Muscle of leg (tissue), 16 donors: ENCODE measurements at places on chromosomes 12 and 14.

DNA sequence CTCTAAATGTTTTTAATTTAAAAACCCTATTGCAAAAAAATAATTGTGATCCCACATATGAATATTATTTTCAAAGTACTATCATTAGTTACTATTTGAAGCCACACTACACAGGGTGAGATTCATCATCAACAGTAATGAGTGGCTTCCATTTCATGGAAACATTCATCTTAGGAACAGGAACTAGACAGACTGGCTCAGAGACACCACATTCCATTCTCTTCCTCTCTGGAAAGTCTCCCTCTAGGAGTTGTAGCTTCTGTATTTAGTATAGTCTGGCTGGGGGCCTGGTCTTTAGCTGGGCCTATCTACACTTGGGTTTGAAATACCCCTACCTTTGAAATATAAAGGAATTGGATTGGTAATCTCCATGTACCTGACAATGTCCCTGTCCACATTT, 6.2 kb upstream of the VDR start:
- DNase-seq: no peak
- H3K27me3 ChIP-seq: peaks cover 11% of the 10 kb centered on the region
- H3K4me3 ChIP-seq: no peak overlapping the region
- no peak overlapping the region for H3K27ac ChIP-seq

GRCh38 chr12:132543298-132544079, 53.5 kb downstream of the FBRSL1 start:
- H3K36me3 ChIP-seq: peaks cover 3% of the 10 kb centered on the region
- H3K4me1 ChIP-seq: peaks cover 25% of the 10 kb centered on the region
- no peak overlapping the region for H3K4me3 ChIP-seq
- DNase-seq: no peak
- no peaks in the 10 kb centered on the region for H3K27me3 ChIP-seq
- no peak overlapping the region for H3K27ac ChIP-seq

DNA sequence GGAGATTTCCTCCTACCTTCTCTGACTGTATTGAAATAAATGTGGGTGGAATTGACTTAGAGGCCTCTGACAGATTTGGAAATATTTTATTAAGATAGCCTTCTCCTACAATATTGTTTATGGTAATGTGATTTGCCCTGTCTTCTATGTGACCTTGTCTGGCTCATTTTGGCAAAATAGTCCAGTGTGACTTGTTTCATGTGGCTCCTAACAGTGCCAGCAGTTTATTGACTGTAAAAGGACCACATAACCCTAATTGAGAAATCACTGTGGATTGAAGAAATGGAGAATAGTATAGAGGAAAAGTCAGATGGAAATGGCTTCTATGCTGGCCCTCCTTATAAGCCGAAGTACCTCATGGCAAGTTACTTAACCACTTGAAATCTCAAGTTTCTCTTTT, 170.9 kb upstream of the PTPRQ start:
- H3K4me3 ChIP-seq: no peak overlapping the region
- DNase-seq: no peak
- H3K27me3 ChIP-seq: no peaks in the 10 kb centered on the region
- H3K36me3 ChIP-seq: no peaks in the 10 kb centered on the region

GRCh38 chr12:51888316-51889215, 663 bp downstream of the ANKRD33 start:
- peak; percentile 11 for DNase-seq
- H3K36me3 ChIP-seq: no peaks in the 10 kb centered on the region
- no peak overlapping the region for H3K27ac ChIP-seq

DNA sequence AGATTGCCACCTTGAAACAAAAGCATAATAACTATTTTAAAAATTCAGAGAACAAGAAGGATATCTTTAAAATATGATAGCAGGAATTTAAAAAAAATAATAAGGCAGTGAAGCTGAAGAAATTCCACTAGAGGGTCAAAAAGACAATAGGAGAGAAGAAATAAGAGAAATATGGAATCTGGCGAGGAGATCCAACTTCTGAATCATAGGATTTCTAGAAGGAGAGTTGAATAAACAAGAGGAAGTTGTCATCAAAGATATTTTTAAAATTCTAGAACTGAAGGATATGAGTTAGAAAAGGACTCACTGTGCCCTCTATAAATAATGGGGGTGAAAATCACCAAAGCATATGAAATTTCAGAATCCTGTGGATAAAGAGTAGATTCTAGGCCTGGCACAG, 26.8 kb upstream of the TOMM20L start:
- H3K27ac ChIP-seq: no peak overlapping the region
- no peak overlapping the region for H3K4me3 ChIP-seq
- no peaks in the 10 kb centered on the region for H3K4me1 ChIP-seq
- H3K27me3 ChIP-seq: no peaks in the 10 kb centered on the region
- DNase-seq: no peak

DNA sequence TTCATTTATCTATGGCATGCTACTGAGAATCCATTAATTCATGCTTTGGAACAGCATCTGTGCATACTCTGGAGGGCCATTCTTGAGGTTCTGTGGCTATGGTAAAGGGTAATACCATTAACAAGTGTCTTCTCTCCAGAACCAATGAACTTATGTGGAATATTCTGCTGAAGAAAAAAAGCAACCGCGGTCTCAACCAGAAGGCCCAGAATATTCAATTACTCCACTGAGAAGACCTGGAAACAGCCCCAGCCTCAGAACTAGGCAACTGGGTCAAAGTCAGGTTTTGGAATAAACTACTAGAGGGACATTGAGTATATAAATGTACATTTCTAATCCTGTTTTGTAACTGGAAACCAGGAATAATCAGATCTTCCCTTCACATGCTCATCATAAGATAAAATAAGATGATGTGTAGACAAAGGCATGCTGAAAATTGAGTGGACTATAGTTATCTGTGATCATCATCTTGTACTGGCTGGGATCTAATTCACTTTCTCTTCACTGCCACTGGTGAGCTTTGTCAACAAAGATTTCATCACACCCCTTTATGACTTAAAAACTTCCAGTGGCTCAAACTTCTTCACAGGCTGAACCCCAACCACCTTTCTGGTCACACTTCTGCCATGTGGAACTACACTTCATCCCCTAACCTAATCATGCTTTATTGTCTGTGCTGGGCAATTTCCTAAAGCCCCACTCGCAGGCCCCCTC, 6.0 kb downstream of the SPTB start:
- H3K36me3 ChIP-seq: no peaks in the 10 kb centered on the region
- H3K27me3 ChIP-seq: peaks cover 15% of the 10 kb centered on the region
- no peak for DNase-seq
- no peaks in the 10 kb centered on the region for H3K4me1 ChIP-seq
- no peak overlapping the region for H3K4me3 ChIP-seq
- H3K27ac ChIP-seq: no peak overlapping the region

DNA sequence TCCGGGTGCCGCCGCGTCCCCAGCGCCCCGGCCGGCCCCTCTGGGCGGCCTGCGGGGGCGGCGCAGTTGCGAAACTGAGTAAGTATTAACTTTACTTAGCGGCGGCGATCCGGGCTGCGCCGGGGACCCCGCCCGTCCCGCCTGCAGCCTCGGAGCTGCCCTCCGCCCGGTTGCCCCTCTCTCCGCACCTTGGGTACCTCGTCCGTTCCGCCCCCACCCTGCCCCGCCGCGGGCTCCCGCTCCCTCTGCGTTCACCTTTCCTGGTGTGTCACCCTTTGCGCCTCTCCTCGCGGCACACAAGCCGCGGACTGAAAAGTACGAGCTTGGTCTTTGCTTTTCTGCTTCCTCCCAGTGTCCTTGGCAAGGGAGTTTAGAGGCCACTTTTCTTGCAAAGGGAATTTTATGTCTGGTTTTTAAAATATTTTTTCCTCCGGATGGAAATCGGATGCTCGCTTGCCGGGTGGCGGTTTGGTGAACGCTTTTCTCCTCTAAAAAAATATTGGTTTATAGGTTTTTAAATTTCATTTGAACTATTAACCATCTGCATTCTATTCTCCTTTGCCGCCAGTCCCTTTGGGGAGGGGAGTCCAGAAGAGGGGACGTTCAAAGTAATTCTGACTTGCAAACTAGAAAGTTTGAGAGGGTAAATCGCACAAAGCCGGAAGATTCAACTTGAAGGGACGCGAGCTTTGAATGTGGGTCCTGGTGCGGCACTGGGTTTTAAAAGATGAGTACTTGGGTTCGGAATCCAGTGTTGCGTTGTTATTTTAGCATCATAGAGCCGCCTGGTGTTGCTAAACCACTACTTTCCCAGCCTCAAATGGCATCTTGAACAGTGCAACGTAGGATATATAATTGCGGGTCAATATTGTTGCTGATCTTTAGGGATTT, 834 bp downstream of the RASSF8 start:
- DNase-seq: peak; percentile 85
- peaks cover 10% of the 10 kb centered on the region for H3K4me1 ChIP-seq
- H3K36me3 ChIP-seq: no peaks in the 10 kb centered on the region

GRCh38 chr14:98167275-98167674, 1104.7 kb downstream of the BCL11B start:
- H3K36me3 ChIP-seq: no peaks in the 10 kb centered on the region
- peaks cover 18% of the 10 kb centered on the region for H3K4me1 ChIP-seq
- H3K27me3 ChIP-seq: peaks cover 12% of the 10 kb centered on the region
- no peak for DNase-seq

GRCh38 chr14:100399052-100399849, 76.1 kb downstream of the SLC25A47 start:
- H3K4me1 ChIP-seq: peaks cover 38% of the 10 kb centered on the region
- H3K36me3 ChIP-seq: no peaks in the 10 kb centered on the region
- H3K27me3 ChIP-seq: no peaks in the 10 kb centered on the region
- H3K4me3 ChIP-seq: no peak overlapping the region

GRCh38 chr12:83365317-83365716, 678.6 kb downstream of the TMTC2 start:
- no peak for DNase-seq
- no peaks in the 10 kb centered on the region for H3K36me3 ChIP-seq
- no peaks in the 10 kb centered on the region for H3K4me1 ChIP-seq
- H3K27me3 ChIP-seq: no peaks in the 10 kb centered on the region
- H3K27ac ChIP-seq: no peak overlapping the region
- no peak overlapping the region for H3K4me3 ChIP-seq

- no peak overlapping the region for H3K4me3 ChIP-seq
- peak; percentile 67 for DNase-seq
- H3K27ac ChIP-seq: no peak overlapping the region
- H3K36me3 ChIP-seq: no peaks in the 10 kb centered on the region
Observed at GRCh38 chr12:93191956-93192355, 185.8 kb upstream of the NUDT4 start.

DNA sequence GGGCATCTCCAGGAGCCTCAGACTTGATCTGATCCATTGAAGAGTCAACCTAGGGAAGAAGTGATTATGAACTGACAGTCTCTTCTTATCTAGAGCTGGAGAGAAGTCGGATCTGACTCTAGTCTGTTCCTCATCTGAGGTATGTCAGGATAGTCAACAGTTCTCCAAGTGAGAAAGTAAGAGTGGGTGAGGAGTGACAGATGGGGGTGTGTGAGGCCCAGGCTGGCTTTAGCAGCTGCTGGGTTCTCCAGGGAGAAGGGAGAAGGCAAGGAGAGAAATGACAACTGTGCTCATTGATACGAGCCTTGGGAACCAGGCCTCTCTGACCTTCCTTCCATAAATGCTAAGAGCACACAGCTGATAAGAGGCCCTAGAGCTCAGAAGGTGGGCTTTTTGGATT, 53.3 kb downstream of the IRAK3 start:
- peaks cover 5% of the 10 kb centered on the region for H3K4me1 ChIP-seq
- no peak overlapping the region for H3K27ac ChIP-seq
- H3K36me3 ChIP-seq: no peaks in the 10 kb centered on the region
- no peak for DNase-seq
- H3K27me3 ChIP-seq: no peaks in the 10 kb centered on the region

DNA sequence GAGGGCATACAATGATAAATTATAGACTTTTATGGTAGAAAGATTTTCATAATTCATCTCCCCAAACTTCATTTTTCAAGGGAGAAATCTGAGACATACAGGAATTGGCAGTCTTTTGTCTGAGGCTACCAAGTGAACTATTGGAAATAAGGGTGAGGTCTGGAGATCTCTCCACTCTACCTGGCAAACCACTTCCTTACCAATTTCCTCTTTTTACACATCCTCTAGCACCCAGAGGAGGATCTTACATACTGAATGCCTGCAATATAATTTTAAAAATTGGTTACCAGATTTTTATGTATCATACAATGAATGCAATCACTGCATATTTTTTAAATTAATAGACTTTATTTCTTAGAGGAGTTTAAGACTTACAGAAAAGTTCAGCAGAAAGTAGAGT, 6.6 kb downstream of the PDE6H start:
- H3K4me1 ChIP-seq: no peaks in the 10 kb centered on the region
- no peak overlapping the region for H3K4me3 ChIP-seq
- no peaks in the 10 kb centered on the region for H3K27me3 ChIP-seq
- no peak overlapping the region for H3K27ac ChIP-seq
- DNase-seq: no peak

GRCh38 chr12:43816168-43816567, 10.1 kb upstream of the TWF1 start:
- no peak for DNase-seq
- H3K36me3 ChIP-seq: no peaks in the 10 kb centered on the region
- H3K27ac ChIP-seq: no peak overlapping the region
- H3K27me3 ChIP-seq: peaks cover under 1% of the 10 kb centered on the region

GRCh38 chr12:83473408-83474095, 786.8 kb downstream of the TMTC2 start:
- H3K36me3 ChIP-seq: no peaks in the 10 kb centered on the region
- no peak overlapping the region for H3K27ac ChIP-seq
- no peaks in the 10 kb centered on the region for H3K4me1 ChIP-seq
- no peak overlapping the region for H3K4me3 ChIP-seq
- DNase-seq: no peak

GRCh38 chr14:91018481-91018880, 42.0 kb downstream of the RPS6KA5 start:
- H3K27me3 ChIP-seq: no peaks in the 10 kb centered on the region
- no peak overlapping the region for H3K4me3 ChIP-seq
- no peak for DNase-seq
- H3K4me1 ChIP-seq: no peaks in the 10 kb centered on the region
- H3K27ac ChIP-seq: no peak overlapping the region
- no peaks in the 10 kb centered on the region for H3K36me3 ChIP-seq

- no peak for DNase-seq
- no peak overlapping the region for H3K4me3 ChIP-seq
- H3K4me1 ChIP-seq: peaks cover 2% of the 10 kb centered on the region
- peaks cover 24% of the 10 kb centered on the region for H3K27me3 ChIP-seq
Observed at GRCh38 chr14:99673305-99674063, 10.6 kb upstream of the CYP46A1 start.

DNA sequence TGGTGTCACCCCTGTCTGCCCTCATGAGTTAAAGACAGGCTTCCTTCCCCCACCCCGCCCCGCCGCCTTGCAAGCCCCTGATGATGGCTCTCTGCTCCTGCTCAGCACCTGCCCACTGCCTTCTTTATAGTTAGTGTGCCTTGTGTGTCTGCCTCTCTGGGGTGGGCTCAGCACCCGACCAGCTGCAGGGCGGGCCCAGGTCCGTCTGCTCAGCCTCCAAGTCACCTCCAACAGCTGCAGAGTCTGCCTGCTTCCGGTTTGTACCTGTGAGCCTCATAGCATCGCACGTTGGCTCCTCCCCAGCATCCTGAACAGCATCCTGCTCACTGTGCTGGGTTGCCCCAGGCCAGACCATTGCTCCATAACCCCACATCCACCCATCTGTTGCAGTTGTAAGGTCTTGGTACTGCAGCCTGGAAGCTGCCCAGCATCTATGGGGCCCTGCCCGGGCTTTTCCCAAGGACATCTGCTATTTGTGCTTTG, 3.5 kb downstream of the TGFB3 start:
- H3K4me3 ChIP-seq: peak overlapping the region; percentile 56
- H3K4me1 ChIP-seq: peaks cover 39% of the 10 kb centered on the region
- DNase-seq: peak; percentile 22
- no peaks in the 10 kb centered on the region for H3K27me3 ChIP-seq
